ENCODE measurements at places on chromosomes 5 and 9.
A peak's percentile ranks its signal among the peaks of the same experiment; 100 is the strongest.

DNA sequence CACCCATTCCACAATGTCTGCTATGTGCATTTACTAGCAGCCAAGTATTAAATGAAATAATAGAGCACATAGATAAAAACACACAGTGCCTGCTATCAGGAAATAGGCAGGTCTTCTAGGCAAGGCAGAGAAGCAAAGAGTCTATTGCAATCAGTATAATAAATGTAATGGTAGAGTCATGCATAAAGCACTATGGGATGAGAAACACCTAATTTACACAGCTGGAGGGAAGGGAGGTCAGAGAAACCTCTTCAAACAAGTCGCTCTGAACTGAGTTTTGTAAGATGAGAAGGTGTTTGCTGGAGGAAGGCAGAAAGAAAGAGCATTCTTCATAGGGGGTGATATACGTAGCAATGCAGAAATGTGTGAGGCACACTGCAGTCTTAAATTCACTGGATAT lies 341.0 kb upstream of the DMAC1 start:
- DNase-seq: no peak

DNA sequence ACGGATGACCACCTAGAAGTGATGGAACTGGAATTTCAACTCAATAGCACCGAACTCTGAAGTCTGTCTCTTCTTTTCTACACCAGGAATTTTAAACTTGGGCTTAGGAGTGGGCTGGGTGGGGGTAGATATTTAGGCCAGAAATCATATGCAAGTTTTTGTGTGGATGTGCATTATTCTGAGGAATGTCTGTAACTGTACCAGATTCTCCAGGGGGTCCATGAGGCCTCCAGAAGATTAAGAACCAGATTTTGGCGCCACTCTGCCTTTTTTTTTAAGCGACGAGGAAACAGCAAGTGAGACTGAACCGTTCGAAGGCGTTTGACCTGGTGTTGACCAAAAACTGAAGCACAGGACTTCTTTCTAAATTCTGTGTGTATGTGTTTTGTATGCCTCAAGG lies 88.8 kb upstream of the TTC23L start:
- no peak for DNase-seq

DNA sequence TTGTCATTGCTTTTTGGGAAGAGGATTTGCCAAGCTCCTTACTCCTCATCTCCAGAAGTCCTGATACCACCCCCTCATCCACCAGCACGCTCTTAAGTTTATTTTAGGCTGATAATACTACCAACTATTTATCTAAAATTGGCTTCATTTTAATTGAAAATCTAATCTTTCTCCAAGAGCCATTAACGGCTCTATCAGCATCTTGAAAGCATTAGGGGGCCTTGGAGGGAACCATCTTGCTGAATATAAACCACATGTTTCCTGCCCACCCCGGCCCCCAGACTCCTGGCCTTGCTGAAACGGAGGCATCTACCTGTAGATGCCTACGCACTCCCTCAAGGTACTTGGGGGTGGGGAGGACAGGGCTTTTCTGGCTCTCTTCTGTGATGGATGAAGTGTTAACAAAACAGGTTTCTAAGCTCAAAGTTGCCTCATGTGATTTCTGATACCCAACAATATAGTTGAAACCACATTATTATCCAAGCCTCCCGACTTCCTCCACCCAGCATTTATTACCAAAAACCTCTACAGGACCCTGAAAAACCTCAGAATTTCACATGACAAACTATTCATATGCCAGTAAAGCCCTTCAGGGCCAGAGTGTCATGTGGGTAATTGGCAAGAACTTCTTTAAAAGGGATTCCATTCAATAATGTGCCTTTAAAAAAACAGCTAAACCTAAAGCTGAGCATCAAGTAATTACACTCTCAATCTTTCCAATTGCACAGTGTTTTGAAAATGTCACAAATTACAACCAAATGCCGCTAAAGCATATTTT lies 96.7 kb downstream of the SAXO1 start:
- DNase-seq: no peak

DNA sequence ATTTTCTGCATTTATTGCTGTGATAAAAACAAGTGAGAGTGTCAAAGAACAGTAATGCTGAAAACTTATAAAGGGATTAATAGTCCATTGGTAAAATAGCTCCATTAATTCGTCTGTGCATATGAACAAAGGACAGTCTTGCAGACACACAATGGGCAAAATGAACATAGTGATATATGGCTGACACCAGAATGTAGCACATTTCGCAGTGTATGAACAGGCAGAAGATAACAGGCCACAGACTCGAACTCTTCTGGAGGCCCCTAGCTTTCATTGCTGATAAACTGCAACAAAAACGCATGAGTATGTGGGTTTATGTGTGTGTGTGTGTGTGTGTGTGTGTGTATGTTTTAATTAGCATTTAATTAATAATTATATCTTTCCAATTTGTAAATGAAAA lies 354.8 kb downstream of the TAF11L14 start:
- DNase-seq: no peak

DNA sequence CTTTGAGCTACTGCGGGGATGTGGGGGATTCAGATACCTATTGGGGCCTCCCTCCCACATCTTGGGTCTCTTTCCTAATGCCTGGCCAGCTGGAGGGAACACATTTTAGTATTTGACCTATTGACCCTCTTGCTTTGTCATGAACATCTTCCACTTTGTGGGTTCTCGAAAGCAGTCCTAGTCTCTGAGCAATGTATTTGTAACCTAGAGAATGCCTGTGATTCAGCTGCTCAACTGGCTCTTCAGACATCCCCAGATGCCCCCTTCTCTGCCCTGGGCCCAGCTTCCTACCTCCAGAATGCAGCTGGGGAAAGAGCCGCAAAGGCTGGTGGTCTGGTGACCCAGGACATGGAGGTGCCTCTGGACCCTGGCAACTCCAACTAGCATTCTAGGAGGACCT lies 32.2 kb downstream of the APTX start:
- peak; percentile 13 for DNase-seq

DNA sequence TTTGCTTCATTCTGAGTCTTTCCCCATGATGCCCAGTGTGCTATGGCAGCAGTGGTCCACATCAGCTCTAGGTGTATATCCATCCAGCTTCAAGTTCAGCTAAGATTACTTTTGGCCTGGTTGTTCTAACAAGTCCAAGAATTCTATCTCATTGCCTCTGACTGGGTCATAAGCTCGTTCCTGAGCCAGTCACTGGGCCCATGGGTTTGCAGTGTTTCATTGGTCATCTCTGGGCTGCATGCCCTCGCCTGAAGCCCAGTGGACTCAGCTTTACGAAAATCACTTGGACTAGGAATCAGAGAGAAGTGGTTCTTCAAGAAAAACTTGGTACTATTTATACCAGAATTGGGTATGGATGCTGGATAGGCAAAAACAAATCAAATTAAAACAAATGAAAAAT lies 16.1 kb upstream of the ARHGAP26 start:
- no peak for DNase-seq

DNA sequence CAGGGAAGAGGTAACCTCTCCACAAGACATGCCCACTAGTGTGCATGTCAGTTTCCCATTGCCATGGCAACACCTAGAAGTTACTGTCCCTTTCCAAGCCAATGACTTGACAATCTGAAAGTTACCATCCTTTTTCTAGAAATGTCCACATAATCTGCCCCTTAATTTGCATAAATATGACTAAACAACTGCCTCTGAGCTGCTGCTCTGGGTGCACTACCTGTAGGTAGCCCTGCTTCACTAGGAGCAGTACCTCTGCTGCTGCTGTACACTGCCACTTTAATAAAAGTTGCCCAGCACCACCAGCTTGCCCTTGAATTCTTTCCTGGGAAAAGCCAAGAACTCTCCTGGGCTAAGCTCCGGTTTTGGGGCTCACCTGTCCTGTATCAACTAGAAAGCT lies 392.4 kb downstream of the NTRK2 start:
- no peak for DNase-seq

DNA sequence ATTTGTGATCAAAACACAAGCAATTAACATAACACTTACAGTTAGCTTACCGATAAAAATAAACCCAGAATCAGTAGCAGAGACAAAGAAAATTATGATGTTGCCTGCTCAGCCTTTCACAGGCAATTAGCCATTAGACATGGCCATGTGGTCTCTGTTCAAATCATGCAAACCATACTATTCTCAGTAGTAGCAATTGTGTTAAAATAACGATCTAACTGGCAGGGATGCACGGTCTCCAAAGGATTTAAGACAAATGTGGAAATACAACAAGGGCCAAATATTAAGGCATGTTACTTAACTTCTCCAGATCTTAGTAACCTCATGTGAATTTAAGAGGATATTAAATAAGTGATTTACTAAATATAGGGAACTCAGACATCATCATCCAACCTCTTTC lies 59.5 kb downstream of the PTBP3 start:
- no peak for DNase-seq

DNA sequence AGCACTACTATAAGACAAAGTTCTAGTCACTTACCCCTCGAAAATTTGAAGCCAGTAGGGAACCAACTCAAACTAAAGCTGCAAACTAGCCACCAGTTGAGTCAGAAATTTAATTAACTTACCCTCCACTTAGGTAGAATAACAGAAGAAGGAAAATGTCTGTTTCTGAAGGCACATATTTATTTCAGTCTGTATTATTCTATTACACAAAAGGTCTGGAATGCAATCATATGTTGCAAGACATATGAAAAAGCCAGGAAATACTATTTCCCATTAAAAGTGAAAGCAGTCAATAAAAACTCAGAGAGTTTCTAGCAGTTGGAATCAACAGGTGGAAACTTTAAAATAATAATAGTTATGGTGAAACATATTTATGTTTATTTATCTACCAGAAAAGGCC lies 79.2 kb upstream of the SLCO4C1 start:
- DNase-seq: no peak

- DNase-seq: no peak
Measured at GRCh38 chr5:179245031-179245430, 100.2 kb downstream of the ADAMTS2 start.

DNA sequence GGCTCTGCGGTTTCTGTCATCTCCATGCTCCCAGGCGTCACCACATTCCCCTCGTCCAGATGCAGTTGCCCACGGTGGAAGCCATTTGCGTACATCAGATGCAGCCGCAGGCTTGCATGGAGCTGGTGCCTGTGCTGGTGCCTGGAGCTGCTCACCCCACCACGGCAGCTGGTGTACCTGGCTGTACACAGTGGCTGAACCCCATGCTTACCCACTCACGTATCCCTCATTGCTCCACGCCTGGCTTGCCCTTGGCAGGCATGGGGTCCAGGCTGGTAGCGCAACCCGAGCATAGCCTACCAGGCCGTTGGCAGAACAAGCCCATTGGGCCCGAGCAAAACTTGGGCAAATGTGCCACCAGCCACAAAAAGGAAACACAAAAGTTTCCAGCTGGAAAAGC lies 159.5 kb downstream of the GHR start:
- no peak for DNase-seq

DNA sequence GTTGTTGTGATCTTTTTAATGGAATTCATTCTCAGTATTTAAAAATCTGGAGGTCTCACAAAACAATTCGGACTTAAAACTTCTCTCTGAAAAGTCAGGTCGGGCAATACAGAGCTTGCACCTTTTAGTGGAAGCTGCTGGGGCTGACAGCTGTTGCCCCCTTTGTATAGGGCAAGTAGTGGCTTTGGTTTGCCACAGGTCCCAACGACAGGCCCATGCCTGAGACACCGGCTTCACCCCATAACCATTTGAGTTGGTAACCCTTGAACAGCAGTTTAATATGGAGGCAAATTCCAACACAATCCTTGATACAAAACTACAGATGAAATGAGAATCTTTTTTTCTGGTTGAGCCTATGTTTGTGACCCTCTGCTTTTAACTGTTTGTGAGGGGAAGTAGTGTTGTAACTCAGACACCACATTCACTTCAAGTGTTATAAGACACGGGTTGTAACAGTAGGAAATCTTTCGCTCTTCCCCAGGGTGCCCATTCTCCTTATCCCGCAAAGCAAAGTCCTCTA lies 752 bp upstream of the GLRX start:
- no peak for DNase-seq
